Activated B cell treated with CpG ODN at 0.5 μM for 24 hours (primary cell): ENCODE measurements at places on chromosomes 6 and 20. TPM values are rescaled to one million over a fixed set of nuclear protein-coding genes. Genes with fewer than 3 reads are reported as not detected.

The AIF1 gene
- 1.4 and 2.0 TPM in 2 replicates for total RNA-seq

The ENPP3 gene
- 0.07 and 0.29 TPM in 2 replicates for total RNA-seq

The THBS2 gene
- not detected in 2 replicates for total RNA-seq

- no peak for DNase-seq
These were observed 44.8 kb downstream of the ATRN start for GRCh38 chr20:3515379-3516170.

DNA sequence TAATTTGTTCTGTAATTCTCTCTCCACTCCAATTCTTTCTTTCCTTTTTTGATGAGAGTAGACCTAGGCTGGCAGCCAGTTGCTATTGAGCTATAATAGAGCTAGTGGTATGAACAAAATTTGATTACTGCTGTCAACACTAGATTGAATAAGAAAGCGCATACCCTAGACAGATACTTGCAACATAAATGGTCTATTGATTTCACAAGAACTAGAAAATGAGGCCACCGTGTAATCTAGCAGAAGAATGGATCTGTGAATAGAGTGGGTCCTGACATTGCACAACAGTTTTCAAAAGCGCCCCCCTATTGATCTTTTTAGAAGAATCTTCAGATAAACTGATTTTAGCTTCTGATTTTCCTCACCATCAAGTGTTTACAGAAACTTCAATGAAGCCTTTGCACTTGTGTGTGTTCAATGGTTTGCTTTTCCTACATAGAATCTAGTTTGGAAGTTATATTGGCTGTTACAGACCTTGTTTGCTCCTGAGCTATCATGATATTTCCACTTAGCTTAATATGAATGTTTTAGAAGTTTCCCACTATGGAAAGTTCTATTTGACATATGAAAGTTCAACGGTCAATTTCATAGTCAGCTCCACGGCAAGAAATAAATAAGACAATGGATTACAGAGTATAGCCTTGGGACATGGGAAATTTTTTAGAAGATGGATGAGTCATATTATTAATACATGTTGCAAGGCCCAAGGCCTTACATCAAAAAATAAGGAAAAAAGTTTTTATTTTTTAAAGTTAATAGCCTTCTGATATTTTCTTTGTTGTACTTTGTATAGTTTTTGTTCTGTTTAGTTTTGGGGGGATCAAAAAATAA lies 55.6 kb downstream of the UTRN start:
- DNase-seq, result no peak

- DNase-seq, result no peak
These were observed 26.1 kb downstream of the NCOA5 start for GRCh38 chr20:46063652-46064054.
